ENCODE measurements at places on chromosomes 3 and 15.

- no peak for DNase-seq
Measured at GRCh38 chr3:9345041-9345440, 17.8 kb upstream of the THUMPD3 start.

DNA sequence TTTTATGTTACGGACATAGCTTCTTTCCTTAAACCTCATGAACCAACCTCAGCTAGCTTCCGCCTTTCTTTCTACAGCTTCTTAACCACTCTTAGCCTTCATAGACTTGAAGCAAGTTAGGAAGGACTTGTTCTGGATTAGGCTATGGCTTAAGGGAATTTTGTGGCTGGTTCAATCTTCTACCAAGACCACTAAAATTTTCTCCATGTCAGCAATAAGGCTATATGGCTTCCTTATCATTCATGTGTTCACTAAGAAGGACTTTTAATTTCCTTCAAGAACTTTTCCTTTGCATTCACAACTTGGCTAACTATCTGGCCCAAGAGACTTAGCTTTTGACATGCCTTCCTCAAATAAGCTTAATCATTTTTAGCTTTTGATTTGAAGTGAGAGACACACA is 24.5 kb downstream of the CCPG1 start:
- DNase-seq = no peak

GRCh38 chr3:140031170-140031569 is 96.2 kb downstream of the CLSTN2 start:
- DNase-seq = no peak

DNA sequence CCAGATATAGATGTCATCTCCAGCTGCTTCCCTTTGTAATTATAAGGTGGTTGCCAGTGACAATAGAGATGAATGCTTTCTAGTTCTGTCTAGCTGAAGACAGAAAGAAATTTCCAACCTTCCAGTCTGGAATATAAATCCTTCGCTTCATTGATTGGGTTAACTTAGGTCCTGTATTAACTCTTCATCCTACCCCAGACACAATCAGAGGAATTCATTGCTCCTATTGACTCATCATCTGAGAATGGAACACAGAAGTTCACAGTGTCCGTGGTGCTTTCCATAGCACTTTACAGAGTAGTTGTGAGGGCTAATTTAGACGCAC is 241.4 kb downstream of the NFKBIZ start:
- no peak for DNase-seq

DNA sequence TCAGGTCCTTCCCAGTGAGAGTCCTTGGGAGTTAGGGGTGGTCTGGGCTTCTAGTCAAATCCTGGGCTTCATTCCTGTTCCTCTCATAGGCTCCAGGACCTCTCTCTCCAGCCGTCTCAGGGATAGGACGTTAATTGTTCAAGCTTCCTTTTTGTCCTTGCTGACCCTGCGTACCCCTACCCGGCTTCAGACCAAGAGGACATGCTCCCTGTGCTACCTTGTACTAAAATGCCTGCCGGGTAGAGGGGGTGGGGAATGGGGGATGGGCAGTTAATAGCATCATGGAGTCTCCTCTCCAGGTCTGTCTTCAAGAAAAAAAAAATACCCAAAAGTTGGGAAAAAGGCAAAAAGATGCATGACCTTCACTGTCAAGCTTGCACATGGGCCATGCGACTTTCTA is 36.5 kb upstream of the GALNT15 start:
- DNase-seq = no peak

DNA sequence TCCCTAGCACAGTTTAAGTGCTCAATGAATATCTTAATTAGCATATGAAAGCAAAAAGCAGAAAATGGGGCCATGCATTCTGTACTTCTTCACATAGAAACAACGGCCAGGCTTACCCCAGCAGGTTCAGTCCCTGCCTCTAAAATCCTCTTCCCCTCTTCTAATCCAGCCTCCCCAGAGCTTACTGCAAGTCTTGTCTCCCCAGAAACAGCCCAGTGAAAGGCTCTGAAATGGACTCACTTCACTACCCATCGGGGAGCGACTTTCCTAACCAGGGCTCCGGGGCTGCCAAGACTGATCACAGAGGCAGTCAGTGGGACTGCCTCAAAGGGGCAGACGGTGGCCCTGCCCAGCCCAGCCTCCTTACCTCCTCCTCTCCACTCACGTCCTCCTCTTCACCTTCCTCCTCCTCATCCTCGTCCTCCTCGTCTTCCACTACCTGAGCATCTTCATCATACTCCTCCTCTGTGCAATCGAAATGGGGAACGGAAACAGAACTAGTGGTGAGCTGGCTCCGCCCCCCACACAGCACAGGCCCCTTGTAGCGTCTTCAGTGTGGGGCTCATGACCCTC is 38.0 kb downstream of the ANP32A start:
- DNase-seq = no peak

DNA sequence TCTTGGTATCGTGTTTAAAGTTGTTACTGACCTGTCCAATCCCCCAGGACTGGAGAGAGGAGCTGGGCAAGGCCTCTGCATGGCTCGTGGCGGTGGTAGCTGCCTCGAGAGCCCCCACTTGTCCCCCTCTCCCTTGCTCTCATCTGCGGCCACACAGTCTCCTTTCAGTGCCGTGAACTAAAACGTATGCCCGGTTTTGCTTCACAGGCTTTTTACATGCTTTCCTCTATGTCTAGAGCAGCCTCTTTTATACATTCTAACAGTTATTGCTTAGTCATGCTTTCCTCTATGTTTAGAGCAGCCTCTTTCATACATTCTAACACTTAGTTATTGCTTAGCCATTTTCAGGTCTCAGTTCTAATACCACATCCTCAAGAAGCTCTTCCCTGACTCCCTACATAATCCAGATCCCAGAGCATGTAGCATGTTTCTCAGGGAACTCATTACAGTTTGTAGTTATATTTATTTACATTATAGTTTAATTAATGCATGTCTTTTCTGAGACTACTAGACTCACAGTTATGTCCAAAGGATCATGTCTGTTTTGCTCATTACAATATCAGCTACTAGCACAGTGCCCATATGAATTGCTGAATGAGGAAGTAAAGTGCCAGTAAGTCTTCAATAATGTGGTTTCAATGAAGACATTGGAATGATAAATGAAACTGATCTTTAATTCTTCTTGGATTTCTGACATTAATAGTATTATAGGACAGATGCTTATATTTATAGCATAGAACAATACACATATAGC is 66.5 kb upstream of the TBL1XR1 start:
- DNase-seq = no peak

DNA sequence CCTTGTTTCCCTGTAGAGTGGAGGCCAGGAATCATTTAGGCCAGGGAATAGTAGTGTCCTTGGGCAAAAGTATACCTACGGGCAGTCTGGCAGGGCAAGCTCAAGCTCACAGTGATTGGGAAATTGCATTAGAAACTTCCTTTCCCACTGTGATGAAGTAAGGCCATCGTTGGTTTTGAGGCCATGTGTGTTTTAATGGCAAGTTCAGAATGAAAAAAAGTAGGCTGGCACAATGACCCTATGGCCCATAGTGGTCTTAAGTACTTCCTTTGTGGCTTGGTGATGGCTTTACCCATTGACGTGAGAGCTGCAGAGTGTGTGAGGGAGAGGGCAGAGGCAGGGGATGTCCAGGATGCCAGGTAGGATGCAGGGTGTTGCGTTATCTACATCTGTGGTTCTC is 28.8 kb downstream of the LIMD1 start:
- no peak for DNase-seq

DNA sequence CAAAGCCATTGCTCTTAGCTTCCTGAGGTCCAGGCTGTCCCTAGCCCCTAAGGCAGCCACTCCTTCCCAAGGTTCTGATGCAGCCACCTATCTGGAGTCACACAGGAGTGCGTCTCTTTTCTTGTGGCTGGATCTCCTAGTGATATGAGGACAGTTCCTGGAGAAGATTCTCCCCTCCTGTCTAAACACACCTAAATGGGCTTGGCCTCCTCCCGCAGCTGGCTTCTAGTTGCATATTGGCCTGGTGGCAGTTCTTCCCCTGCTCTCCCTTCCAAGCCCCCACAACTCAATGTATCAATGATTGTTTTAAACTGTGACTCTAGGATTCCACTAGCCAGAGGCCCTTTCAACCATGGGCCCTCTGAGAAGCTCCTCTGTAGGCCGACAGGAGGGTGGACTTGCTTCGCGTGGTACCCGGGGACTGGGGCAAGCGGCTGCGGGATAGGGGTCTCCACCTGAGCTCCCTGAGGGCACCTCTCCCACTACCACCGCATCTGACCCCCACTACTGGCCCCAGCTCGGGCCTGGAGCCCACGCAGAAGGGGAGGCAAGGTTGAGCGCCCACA is 1.4 kb downstream of the ITGA11 start:
- no peak for DNase-seq

DNA sequence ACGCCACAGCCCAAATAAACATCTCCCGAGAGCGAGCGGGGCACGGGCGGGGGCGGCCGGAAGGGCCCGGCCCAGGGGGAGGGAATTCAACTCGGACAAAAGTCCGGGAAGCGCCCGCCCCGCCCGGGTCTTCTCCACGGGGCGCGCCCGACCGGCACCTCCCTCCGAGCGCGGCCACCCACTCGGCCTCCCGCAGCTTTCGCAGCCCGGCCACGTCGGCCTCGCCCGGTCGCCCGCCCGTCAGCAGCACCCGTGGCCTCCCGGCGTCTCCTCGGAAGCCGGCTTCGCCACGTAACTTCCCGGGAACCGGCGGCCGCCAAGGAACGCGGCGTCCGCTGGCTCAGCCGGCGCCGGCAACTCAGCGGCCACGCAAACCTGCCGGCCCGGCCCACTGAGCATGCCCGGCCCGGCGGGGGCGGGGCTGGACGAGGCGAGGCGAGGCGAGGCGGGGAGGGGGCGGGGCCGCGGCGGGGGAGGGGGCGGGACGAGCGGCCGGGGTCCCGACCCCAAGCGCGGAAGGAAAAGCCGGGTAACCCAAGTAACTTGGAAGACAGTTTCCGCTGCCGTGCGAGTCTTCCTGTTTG is at the start of gene TJP1:
TJP1 (minus strand) TSS at position 369 of the 584 bp plus-strand sequence. CDS start 440 bp downstream, outside the sequence.
- no peak for DNase-seq

All from activated CD4-positive, alpha-beta T cell treated with anti-CD3 and anti-CD28 coated beads for 36 hours (primary cell).